Colonic mucosa (tissue), 4 donors: ENCODE measurements at places on chromosomes 3 and 15. TPM values are rescaled to one million over a fixed set of nuclear protein-coding genes. Genes with fewer than 3 reads are reported as not detected.

The MINDY2 gene
- 13.0 TPM for total RNA-seq

The CXCR6 gene
- total RNA-seq, result 1.0 TPM

The CHRFAM7A gene
- total RNA-seq, result 0.59 TPM

The DZIP1L gene
- 0.89 TPM for total RNA-seq

The FANCD2OS gene
- not detected for total RNA-seq

The PP2D1 gene
- not detected for total RNA-seq

- DNase-seq, result no peak
- no peaks in the 10 kb centered on the region for H3K4me1 ChIP-seq
- no peaks in the 10 kb centered on the region for H3K36me3 ChIP-seq
- no peaks in the 10 kb centered on the region for H3K27me3 ChIP-seq
- no peak overlapping the region for H3K4me3 ChIP-seq
Measured at GRCh38 chr3:112931736-112932521, 43.0 kb downstream of the CD200R1 start.

- no peaks in the 10 kb centered on the region for H3K4me1 ChIP-seq
- H3K27me3 ChIP-seq, result no peaks in the 10 kb centered on the region
- no peak overlapping the region for H3K27ac ChIP-seq
- DNase-seq, result no peak
Measured at GRCh38 chr3:114401346-114401745, 107.5 kb downstream of the TIGIT start.

DNA sequence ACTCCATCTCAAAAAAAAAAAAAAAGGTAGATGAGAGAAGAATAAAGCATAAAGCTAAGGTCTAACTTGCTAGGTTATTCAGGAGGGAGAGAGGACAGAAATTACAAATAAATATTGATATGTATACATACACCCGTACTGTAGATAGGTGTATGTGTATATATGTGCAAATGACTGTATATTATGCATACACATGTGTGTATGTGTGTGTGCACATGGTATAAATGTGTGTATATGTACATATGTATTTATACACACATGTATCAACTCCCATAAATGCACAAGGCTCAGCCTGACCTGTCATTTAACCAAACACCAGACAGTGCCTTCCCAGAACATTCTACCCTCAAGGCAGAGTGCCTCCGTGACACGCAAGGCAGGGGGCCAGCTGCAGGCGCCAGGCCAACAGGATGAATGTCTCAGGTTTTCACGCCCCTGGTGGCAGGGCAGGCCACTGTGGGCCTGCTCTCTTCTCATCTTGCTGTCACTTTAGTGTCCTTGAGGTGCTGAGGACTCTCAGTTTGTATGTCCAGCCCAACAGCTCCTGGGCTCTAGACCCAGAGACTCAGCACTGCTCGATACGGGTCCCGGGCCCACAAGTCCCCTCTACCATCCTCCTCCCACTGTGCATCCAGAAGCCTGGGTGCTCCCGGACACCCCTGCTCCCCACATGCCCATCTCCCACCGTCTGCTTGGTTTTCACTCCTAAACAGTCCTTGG, 40.4 kb downstream of the TM2D3 start:
- peaks cover 13% of the 10 kb centered on the region for H3K4me1 ChIP-seq
- H3K27me3 ChIP-seq, result no peaks in the 10 kb centered on the region
- no peak for DNase-seq
- no peak overlapping the region for H3K4me3 ChIP-seq

DNA sequence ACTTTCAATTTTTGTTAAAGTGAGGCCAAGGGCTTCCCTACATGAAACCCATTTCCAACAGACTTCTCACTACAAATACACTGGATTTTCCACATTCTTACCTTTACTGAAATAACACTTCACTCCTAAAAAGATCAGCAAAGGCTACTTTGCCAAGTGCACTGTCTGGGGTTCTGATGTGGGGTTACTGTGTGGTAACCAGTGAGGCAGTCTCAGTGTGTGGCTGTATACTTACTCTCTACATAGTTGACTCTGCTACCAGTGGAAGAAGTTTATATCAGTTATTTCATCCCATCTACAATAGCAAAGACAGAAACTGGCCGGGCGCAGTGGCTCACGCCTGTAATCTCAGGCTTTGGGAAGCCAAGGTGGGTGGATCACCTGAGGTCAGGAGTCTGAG, 5.6 kb downstream of the WDR82 start:
- no peak for DNase-seq
- no peak overlapping the region for H3K4me3 ChIP-seq
- H3K36me3 ChIP-seq, result peaks cover 16% of the 10 kb centered on the region

DNA sequence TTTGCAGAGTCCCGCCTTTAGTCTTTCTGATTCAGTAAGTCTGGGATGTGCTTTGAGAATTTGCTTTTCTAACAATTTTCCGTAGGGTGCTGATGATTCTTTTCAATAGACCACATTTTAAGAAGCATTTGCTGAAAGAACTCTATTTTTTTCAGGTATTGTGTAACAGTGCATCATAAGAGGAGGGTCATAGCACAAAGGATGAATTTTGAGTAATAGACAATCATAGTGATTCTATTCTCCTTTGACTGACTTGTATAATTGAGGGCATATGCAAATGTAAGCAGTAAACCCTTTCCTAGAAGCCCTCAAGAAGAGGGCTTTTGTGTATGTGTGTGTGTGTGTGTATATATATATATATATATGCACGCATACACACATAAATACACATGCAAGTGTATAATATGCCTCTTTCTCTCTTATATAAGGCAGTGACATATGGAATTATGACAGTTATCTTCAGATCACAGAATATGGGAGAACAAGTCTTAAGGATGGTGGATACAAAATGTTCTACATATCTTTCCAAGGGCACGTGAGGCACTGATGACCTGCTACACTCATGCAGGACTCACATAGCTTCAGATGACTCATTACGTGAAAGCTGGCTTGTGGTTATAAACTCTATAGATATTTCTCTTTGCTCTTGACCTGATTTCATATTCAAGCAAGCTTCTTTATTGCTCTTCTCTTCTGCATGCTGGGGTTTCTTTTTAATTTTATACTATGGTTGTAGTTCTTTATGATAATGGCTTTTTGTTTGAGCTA, 6.5 kb upstream of the PLSCR1 start:
- no peaks in the 10 kb centered on the region for H3K27me3 ChIP-seq
- H3K36me3 ChIP-seq, result no peaks in the 10 kb centered on the region
- DNase-seq, result no peak
- no peaks in the 10 kb centered on the region for H3K4me1 ChIP-seq
- no peak overlapping the region for H3K27ac ChIP-seq
- H3K4me3 ChIP-seq, result no peak overlapping the region

- H3K27ac ChIP-seq, result no peak overlapping the region
- H3K4me1 ChIP-seq, result no peaks in the 10 kb centered on the region
- H3K27me3 ChIP-seq, result no peaks in the 10 kb centered on the region
- H3K4me3 ChIP-seq, result no peak overlapping the region
- no peaks in the 10 kb centered on the region for H3K36me3 ChIP-seq
Measured at GRCh38 chr3:54173371-54173770, 51.0 kb downstream of the CACNA2D3 start.

DNA sequence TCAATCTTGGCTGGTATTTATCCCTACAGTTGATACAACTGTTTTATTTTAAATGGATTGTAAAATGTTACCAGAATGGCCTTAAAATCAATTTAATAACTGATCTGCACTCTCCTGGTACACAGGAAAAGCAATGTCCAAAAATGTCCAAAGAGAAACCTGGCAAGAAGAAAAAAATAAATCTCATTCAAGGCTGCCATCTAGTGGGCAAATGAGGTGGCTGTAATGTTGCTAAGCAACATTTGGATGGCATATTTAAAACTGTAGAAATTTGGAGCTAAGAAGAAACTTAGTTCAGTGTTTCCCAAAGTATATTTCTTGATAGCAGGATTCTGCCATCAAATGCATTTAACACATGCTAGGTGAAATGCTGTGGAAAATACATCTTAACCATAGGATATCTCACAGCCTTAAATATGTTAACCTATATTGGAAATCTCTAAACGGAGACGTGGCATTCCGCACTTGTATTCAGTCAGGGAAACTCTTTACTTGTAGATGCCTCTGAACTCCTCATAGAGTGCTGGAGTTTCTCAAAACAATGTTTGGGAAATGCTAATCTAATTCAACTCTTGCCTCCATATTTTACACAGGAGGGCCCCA, 216.8 kb downstream of the ERC2 start:
- H3K27ac ChIP-seq, result no peak overlapping the region
- no peaks in the 10 kb centered on the region for H3K27me3 ChIP-seq
- peak; percentile 44 for DNase-seq

DNA sequence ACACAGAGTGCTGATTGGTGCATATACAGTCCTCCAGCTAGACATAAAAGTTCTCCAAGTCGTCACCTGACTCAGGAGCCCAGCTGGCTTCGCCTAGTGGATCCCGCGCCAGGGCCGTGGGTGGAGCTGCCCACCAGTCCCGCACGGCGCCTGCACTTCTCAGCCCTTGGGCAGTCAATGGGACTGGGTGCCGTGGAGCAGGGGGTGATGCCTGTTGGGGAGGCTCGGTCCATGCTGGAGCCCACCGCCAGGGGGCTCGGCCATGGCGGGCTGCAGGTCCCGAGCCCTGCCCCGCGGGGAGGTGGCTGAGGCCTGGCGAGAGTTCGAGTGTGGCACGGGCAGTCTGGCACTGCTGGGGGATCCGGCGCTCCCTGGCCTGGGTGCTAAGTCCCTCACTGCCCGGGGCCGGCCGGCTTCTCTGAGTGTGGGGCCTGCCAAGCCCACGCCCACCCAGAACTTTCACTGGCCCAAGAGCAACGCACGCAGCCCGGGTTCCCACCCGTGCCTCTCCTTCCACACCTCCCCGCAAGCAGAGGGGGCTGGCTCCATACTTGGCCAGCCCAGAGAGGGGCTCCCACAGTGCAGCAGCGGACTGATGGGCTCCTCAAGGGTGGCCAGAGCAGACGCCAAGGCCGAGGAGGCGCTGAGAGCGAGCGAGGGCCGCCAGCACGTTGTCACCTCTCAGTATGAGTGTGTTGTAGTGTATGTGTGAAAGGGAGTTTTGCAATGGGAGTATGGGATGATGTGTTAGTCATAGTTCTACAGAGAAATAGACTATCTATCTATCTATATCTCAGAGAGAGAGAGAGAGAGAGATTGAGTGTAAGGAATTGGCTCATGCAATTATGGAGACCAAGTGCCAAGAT, 69.0 kb downstream of the UBE2E2 start:
- no peak for DNase-seq
- no peaks in the 10 kb centered on the region for H3K36me3 ChIP-seq
- no peak overlapping the region for H3K4me3 ChIP-seq
- H3K4me1 ChIP-seq, result no peaks in the 10 kb centered on the region
- H3K27ac ChIP-seq, result no peak overlapping the region

DNA sequence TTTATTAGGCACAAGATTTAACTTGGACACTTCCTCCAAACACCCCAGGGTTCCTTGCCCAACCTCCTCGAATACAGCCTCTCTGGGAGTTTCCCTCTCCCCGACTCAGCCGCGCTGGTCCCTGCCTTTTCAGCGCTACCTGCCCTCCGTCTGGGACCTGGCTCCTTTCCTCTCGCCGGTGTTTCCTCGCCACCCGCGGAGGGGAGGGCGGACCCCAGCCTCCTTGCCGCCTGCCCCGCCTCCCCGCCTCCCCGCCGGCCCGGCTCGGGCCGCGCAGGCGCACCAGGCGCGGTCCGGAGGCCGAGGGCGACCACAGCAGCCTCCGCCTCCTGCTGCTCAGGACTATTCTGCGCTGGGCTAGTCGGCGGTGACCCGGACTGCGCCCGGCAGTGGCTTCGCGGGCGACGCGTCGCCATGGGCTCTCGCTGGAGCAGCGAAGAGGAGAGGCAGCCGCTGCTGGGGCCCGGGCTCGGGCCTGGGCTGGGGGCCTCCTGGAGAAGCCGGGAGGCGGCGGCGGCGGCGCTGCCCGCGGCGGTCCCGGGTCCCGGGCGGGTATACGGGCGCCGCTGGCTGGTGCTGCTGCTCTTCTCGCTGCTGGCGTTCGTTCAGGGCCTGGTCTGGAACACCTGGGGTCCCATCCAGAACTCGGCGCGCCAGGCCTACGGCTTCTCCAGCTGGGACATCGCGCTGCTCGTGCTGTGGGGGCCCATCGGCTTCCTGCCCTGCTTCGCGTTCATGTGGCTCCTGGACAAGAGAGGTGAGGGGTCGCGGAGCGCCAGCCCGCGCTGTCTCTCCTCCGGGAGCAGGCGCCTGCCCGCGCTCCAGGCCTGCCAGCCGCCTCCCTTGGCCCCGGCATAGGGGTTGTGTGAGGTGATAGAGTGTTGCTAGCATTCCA, at the start of gene SLC49A4:
Gene SLC49A4 (plus strand): TSS at position 291 of the 895 bp plus-strand sequence. CDS start 124 bp downstream, at position 415.
- no peaks in the 10 kb centered on the region for H3K4me1 ChIP-seq
- H3K36me3 ChIP-seq, result no peaks in the 10 kb centered on the region
- peak within 1 kb of the TSS; percentile 90 for H3K4me3 ChIP-seq
- H3K27me3 ChIP-seq, result no peaks in the 10 kb centered on the region

GRCh38 chr15:83170474-83171165, 37.0 kb downstream of the HDGFL3 start:
- H3K4me1 ChIP-seq, result no peaks in the 10 kb centered on the region
- H3K27ac ChIP-seq, result no peak overlapping the region
- no peaks in the 10 kb centered on the region for H3K36me3 ChIP-seq
- H3K4me3 ChIP-seq, result no peak overlapping the region

GRCh38 chr3:46447228-46447985, 17.3 kb downstream of the LTF start:
- H3K4me1 ChIP-seq, result no peaks in the 10 kb centered on the region
- H3K27ac ChIP-seq, result no peak overlapping the region
- no peaks in the 10 kb centered on the region for H3K27me3 ChIP-seq
- no peak overlapping the region for H3K4me3 ChIP-seq
- H3K36me3 ChIP-seq, result no peaks in the 10 kb centered on the region
- DNase-seq, result no peak
